ENCODE measurements at places on chromosomes 2 and 18.

DNA sequence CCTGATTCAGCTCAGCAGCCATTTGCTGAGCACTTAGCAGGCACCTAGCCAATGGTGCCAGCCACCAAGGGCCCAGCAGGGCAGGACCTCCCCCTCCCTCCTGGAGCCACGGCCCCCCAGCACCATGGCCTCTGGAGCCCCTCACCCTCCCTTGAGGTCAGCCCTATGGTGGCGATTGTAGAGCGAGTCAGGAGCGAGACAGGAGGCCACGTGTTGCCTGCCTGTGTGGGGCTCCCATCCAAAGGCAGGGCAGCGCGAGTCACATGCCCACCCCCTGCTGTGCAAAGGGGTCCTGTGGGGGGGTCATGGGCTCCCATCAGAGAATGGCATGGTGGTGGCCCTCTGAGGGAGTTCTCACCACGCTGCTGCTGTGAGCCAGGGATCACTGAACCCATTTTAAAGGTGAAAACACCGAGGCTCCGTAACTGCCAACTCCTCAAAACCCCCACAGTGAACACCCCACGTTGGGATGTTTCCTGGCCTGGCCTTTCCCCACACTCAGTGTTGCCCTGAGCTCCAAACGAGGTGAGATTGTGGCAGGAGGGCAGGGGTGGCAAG lies 35.6 kb downstream of the RAMP1 start:
- no peak for DNase-seq

DNA sequence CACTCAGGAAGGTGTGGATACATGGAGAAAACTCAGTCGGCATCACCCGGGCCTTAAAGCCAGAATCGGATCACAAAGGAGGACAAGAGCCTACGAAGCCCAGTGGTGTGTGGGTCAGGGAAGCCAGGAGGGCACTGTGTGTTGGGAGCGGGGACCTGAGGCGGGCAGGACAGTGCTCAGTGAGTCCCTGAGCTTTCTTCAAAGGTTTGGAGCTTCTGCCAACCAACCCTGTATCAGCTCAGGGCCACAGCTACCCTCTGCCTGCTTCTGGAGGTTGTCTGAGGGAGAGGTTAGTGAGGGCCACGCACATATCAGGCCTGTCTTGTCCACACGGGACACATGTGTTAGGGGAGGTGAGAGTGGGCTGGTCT lies 52.4 kb downstream of the DYSF start:
- no peak for DNase-seq

GRCh38 chr2:144596073-144596871 lies 76.4 kb upstream of the ZEB2 start:
- DNase-seq: no peak

DNA sequence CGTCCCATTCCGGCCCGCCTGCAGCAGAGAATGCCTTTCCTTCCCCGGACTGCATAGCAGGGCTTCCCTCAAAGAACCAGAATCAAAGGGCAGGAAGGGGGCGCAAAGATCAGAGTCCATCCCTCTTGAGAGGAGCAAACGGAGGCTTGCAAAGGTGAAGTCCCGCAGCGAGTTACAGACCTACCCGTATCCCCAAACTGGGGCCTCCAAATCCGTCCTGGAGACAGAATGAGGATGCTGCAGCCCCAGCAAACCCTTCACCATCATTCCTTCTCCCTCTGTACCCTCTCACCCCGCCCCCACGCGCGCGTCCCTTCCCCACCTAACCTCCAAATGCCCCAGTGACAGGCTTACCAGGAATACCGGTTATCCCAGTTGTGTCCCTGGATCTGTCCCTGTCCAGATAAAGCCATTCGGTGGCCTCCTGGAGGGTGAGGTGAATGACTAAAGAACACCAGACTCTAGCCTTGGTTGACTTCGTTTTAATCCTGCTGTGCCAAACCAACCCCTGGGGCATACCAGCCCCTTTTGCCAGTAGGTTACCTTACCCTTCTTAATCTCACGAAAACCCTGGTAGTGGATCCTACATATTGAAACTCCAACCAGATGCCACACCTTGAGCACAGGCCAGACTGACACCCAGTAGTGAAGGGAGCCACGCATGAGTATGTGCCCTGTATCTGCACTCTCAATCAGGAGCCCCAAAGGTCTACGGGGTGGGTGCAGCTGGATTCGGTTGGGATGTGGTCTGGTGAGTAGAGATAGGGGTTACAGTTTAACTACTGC lies 961 bp upstream of the SLC40A1 start:
- DNase-seq: no peak

- peak; percentile 80 for DNase-seq
These were observed 14.1 kb upstream of the CHRNA1 start for GRCh38 chr2:174778085-174778981.

DNA sequence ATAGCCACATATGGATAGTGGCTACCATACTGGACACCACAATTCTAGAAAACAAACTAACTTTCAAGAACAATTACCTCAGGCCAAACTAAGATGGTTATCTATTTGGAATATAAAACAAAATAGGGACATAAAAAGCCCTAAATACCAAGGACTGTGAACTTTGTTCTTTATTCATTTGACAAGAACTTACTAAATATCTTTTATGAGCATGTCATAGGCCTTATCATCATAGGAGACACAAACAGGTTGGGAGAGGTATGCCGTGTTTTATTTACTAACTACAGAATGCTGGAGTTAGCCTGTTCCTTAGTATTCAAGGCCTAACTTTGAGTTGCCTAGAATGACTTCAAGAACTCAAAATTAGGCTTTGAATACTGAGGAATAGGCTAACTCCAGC lies 32.1 kb downstream of the CCDC93 start:
- no peak for DNase-seq

- no peak for DNase-seq
These were observed 205.4 kb downstream of the HDAC4 start for GRCh38 chr2:239195318-239195871.

GRCh38 chr18:5840547-5840946 lies 54.8 kb downstream of the TMEM200C start:
- DNase-seq: no peak

DNA sequence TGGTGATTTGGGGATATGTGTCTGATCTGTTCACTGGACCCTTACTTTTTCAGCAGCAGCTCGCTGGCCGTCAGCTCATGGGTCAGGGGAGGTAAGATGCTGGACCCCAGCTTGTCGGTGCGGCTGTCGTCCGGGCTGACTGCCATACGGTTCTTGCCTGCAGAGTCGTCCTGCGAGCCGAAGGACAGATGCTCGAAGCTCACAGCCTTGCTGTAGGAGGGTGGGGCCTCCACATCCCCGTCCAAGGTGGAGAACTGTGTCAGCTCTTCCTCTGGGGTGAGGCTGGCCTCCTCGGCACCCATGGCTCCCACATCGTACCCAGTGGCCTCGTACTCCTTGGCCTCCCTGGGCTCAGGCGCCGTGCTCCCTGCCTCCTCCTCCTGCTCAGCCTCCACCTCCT lies 179.5 kb downstream of the NAPG start:
- DNase-seq: no peak

DNA sequence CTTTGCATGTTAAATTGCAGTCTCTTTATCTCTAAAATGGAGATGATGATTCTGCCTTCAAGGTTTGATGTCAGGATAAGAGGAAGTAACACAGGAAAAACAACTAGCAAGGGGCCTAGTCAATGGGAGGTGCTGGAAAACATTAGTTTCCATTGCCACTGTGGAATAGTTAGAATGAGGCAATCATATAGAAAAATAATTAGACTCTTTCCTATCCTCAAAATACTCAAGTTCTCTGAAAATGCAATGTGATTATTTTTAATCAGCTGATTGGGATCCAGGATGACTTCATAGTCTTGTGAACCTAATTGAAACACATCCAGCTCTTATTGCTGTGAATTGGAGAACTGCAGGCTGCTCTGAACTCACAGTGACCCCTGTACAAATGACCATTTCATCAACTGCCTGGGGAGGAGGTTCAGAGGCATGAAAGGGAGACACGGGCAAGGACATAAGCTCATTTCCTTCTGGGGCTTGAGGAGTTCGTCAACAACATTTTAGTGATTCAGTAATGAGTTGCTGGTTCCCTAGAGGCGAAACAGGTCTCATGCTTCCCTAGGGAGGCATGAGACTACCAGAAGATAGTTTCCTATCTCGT lies 422.5 kb downstream of the LPIN1 start:
- peak; percentile 51 for DNase-seq

DNA sequence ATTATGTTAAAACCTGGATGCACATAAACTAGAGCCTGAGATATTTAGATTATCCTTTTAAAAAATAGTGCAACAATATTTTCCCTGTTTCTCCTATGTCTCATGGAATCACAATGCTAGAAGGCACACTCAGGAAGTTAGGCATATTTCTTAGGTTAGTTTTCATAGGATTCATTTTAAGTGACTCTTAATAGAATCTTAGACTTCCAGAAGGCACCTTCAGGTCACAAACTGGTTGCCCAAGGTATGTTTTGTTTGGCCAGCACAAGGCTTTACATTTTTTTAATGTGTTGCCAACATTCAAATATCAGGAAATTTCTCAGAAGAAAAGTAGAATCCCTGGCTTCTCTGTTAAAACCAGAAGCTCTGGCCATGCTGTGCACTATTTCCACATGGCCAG lies 129.3 kb downstream of the LNPK start:
- no peak for DNase-seq

DNA sequence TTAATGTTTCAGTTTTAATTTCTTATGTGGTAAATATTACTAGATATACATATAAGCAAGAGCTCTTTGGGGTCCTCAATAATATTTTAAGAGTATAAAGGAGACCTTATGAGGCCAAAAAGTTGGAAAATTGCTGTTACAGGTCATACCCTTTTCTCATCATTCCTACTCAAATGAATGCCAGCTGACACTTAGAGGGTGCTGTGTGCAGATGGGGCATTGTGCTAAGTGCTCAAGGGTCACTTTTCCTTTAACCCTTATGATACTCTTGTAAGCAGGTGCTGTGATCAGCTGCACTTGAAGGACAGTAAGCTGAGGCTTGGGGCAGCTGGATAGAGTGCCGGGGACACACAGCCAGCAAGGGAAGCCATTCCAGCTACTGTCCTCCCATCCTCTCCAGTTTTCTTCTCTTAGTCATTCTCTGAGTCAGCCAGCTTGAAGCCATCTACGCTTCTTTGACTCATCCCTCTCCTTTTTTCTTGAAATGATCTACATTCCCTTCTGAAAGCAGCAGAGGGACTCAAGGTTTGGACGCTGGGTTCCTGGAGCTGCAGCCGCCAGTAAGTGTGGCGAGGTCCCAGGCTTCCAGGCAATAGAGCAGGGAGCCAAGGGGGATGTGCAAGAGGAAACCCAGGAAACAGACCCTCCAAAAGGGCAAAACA lies 42.0 kb upstream of the CREB1 start:
- DNase-seq: peak; percentile 80

- no peak for DNase-seq
These were observed 37.8 kb downstream of the SLC14A2 start for GRCh38 chr18:45653090-45653489.

DNA sequence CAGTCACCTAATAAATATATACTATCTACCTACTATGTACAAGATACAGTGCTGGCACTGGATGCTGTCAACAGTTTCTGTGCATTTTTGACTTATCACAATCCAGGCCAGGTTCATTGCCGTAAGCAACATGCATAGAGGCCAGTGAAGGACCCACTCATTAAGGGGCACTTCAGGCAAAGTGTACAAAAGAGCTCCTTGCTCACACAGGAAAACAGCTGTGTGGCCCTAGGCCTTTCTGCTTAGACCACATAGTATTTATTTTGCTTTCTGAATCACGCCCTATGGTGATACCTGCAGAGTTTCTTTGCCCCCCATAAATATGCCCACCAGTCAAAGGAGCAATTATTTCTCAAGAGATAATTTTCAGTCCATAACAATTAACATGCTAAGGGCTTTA lies 39.6 kb upstream of the STAT4 start:
- DNase-seq: no peak

- DNase-seq: no peak
These were observed 164.6 kb downstream of the PTGR3 start for GRCh38 chr18:75044296-75044695.

DNA sequence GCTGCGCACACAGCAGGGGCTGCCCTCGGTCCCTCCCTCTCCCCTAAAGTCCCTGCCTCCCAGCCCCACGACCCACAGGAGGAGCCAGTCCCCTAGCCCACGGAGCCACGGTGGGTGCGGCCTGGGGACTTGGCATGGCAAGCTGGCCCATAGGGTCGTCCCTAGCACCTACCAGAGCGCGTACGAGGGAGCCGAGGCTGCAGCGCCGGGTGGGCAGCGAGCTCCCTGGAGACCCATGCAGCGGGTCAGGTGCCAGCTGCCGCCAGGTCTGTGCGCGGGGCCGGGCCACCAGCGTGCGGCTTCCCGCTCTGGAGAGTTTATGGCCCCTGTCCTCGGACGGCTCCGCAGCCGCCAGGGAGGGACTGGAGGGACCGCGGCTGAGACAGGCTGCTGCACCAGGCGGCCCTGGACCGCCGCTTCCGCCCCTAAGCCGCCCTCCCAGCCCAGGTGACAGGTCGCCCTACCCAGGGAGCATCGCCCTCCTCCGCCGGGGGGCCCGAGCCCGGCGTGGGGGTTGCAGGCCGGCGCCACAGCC lies 273.6 kb downstream of the CCDC74A start:
- no peak for DNase-seq

- peak; percentile 6 for DNase-seq
These were observed 32.0 kb upstream of the GPR55 start for GRCh38 chr2:230956827-230957755.

GRCh38 chr2:9590641-9591040 lies 35.0 kb upstream of the ADAM17 start:
- DNase-seq: no peak

DNA sequence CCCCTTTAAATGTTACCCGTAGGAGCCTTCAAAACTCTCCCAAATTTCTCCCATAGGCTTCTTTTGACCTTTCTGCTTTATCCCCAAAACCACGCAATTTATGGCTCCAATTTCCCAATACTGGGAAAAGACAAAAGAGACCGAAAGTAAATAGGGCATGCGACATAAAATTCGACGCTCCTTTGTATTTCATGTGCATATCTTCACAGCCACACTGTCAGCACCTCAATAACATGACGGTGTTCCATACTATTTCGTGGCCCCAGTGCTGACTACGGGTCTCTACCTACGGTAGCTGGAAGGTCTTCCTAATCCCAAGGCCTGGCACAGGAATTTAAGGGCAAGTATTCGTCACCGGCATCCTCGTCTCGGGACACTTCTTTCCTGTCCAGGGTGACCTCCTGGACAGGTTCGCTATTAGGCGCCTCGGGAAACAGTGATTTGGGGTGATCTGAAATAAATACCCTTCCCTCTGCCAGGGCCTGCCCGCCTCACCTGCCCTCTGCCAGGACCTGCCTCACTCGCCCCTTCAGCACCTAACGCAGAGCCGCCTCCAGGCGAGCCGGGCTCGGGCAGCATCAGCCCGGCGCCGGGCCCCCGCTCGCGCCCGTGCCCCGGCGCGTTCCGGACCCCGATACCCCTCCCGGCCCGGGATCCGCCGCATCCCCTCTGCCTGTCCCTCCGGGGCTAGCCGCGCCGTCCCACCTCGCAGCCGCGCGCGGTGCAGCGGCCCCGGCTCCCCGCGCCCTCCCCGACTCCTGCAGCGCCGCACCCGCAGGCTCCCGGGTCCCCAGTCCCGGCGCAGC lies 680 bp downstream of the DTNB start:
- DNase-seq: no peak

- no peak for DNase-seq
These were observed 1.3 kb upstream of the ACOXL start for GRCh38 chr2:110731064-110731463.

All from fibroblast of the conjunctiva (primary cell).